Smooth muscle cell of the brain vasculature (primary cell): ENCODE measurements at places on chromosomes 11 and 22.

GRCh38 chr11:119650251-119650650 lies 78.7 kb downstream of the NECTIN1 start:
- DNase-seq: no peak

DNA sequence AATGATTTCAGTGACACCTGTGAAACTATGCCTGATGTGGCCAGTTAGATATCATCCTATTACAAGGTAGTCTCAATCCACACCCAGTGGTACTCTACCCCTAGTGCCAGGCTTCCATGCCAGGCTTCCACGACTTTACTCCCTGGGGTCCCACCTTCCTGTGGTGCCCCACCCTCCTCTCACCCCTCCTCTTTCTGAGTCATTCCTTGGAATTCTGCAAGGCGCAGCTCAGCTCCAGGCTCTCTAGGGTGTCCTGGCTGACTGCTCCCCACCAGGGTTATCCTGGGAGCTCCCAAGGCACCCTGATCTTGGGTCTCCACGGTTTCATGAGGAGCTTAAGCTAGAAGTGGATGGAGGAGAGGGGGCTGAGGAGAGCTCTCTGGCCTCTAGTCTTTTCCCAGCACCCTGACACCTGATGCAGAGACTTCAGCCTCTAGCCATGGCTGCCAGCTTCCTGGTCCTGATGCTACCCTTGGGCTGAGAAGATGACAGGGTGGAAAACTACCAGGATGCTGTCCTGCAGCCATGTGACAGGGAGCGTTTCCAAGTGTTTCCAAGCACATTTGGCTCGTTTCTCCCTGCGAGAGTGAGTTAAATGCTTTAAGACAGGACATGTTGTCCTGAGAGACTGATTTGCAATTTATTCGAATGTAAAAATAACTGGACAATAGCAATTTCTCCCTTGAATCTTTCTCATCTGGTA lies 1461.2 kb downstream of the TBC1D22A start:
- no peak for DNase-seq

- DNase-seq: no peak
Measured at GRCh38 chr11:94106716-94107115, 21.9 kb upstream of the PANX1 start.

- no peak for DNase-seq
Measured at GRCh38 chr22:21791635-21792625, 56.3 kb upstream of the YPEL1 start.

- DNase-seq: no peak
Measured at GRCh38 chr11:118003456-118003855, 17.3 kb downstream of the IL10RA start.

GRCh38 chr11:120339394-120339890 lies 3.2 kb downstream of the ARHGEF12 start:
- DNase-seq: no peak

GRCh38 chr11:113375402-113375801 lies 12.2 kb upstream of the ANKK1 start:
- DNase-seq: no peak

GRCh38 chr11:130386056-130386455 lies 42.4 kb downstream of the ADAMTS8 start:
- no peak for DNase-seq

DNA sequence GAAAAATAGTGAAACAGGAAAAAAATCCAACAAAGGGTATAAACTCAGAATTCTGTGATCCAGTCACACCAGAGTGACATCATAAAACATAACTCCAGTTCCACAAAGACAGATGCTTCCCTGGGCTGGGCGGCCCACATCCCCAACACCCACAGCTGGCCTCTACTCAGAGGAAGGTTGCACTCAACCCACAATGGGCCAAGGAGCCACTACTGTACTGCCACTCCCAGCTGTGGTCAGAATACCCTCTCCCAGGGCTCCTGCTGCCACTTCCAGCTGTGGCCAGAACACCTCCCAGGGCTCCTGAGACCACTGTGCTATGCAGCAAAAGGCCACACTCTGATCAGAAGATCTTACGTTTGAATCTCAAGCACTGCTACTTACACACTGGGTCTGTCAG lies 18.3 kb downstream of the SMCO4 start:
- no peak for DNase-seq

DNA sequence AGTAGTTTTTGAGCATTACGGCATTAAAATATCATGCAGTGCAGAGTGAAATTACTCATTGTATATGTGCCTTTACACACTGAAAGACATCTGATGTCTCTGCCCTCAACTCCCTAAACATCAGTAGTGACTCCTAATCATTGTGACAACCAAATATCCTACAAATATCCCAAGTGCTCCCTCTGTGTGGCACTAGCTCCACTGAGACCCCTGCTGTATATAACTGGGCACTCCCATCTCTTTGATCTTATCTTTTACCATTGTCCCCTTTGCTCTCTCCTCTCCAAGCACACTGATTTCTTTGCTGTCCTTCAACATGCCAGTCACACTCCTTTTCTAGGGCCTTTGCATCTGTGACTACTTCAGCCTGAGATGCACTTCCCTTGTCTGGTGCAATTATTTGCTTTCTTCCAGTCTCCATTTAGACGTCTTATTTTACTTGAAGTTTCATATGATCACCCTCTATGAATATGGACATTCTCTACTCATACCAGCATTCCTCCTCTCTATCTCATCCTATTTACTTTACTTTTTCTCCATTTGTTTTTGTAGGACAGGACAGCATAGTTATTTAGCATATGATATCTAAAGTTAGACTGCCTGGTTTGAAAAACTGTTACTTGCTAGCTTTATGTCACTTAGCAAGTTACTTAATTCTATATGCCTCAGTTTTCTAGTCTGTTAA lies 2.4 kb downstream of the SLC5A12 start:
- DNase-seq: no peak

DNA sequence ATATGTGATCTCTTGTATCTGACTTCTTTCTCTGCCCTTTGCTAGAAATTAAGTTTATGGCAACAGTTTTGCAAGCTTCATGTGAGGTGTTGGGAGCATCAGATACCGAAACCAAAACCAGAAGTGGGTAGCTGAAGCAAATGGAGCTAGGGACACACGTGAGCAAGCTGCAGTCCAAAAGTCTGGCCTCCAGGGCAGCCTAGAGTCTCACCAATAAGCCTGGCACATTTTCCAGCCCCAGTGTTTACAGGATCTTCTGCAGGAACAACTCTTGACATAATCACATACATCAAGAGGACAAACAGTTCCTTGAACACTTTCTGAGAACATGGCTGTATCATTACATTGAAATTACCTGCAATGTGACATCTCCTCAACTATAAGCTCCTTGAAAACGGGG lies 114.1 kb downstream of the LARGE1 start:
- DNase-seq: no peak

DNA sequence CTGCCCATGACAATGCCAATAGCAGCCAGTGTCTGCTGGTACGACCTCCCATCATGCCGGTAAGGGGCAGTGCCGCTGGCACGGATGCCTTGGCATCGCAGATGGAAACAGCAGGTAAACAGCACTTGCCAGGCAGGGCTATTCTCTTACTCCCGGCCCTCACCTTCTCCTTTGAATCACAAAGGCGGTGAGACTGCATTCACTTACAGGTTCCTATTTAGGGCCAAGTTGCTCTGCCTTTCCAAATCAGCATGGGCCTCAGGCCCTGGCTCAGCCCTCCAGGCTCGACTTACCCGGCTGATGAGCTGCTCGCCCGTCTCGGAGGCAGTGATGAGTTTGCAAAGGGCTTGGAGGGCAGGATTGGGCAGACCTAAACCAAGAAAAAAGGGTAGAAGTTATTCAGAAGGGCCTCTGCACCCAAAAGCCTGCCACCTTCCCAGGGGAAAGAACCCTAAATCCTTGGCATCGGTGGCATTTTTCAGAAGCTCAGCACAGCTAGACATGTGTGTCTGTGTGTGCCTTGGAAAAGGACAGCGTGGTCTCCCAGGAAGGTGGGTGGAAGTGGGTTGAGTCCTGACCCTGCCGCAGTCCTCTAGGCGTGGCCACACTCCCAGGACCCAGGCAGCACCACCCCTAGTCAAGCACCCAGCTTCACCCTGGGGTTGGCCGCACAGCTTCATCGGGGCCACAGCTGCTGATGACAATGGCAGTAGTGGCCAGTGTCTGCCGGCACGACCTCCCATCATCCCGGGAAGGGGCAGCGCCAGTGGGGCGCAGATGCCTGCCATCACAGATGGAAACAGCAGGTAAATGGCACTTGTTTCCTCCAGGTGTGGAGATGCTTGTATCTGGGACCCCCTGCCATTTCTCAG lies 73.5 kb upstream of the PITPNB start:
- DNase-seq: no peak

DNA sequence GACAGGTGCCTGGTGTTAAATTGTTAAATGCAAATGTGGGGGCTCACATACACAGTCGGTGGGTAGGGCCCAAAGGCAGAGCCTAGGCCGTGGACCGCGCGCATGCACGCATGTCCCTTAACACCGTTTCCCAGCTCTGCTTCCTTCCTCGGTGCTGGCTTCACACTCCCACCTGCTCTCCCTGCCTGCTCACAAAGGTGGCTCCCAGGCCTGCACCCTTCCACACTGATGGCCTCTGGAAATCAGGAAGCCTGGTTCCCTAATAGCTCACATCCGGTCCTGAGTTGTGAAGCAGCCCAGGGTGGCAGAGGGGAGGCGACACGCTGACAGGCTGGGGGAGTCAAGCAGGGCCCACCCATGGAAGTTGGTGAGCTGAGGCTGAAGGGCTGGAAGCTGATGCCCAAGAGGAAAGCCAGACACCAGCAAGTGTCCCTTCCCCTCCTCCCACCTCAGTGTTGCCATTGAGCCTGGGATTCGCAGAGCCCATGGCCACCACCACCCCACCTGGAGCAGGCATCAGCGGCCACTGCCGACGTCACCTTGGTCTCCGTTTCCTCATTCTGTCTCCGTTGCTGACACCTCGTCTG lies 13.7 kb upstream of the CTTN start:
- no peak for DNase-seq

DNA sequence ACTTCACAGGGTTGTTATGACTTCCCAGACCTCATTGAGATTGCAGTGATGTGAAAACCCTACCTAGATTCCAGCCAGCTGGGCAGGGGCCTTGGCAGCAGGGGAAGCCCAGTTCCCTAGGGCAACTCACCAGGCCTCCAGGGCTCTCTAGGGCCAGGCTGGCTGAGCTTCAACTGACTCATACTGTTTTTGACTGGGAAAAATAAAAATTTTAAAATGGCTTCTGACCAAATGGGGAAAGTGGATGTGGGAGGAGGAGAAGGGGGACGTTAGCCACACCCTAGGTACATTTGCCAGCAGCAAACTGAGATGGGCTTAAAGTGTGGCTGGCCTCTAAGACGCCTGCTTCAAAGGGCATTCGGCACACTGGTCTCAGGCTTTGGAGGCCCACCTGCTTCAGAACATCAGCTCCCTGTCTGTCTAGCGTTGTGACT lies 39.0 kb downstream of the BMAL1 start:
- no peak for DNase-seq

- no peak for DNase-seq
Measured at GRCh38 chr11:720642-721246, 14.7 kb downstream of the EPS8L2 start.

DNA sequence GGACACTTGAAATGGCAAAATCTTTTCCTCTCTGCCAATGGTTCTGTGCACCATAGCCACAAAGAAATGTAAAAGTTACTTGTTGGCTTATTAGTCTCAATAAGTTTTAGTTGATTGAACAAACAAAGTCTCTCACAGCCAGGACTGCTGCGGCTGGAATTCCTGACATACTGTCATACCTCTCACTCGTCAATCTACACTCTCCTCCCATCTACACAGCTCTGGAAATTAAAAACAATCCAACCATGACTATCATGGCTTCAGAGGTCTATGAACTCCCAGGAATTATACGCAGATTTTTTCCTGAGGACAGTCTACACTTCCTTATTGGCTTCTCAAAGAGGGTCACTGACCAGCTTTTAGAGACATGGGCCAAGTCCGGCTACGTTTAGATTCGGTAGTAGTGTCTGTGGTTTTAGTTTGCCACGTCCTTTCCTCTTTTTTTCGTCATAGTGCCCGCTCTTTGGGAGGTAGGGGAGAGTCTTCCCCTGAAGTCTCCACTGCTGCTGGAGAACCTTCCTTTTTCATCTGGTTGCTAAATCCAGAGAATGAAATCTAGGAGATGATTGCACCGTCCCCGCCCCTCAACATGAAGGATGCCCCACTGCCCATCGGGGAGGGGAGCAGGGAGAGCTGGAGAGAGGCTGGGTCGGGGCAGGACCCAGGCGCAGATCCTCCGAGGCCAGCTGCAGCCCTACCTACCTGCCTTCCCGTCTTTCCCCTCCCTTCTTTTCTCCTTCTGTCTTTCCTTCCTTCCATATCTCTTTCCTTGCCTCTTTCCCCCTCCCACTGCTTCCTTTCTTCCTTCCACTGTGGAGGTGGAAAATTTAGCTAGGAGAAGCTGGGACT lies 1.0 kb upstream of the PLEKHB1 start:
- no peak for DNase-seq

- no peak for DNase-seq
Measured at GRCh38 chr11:12174128-12174476, 63.7 kb downstream of the MICAL2 start.

- no peak for DNase-seq
Measured at GRCh38 chr11:131580476-131580875, 210.1 kb downstream of the NTM start.

DNA sequence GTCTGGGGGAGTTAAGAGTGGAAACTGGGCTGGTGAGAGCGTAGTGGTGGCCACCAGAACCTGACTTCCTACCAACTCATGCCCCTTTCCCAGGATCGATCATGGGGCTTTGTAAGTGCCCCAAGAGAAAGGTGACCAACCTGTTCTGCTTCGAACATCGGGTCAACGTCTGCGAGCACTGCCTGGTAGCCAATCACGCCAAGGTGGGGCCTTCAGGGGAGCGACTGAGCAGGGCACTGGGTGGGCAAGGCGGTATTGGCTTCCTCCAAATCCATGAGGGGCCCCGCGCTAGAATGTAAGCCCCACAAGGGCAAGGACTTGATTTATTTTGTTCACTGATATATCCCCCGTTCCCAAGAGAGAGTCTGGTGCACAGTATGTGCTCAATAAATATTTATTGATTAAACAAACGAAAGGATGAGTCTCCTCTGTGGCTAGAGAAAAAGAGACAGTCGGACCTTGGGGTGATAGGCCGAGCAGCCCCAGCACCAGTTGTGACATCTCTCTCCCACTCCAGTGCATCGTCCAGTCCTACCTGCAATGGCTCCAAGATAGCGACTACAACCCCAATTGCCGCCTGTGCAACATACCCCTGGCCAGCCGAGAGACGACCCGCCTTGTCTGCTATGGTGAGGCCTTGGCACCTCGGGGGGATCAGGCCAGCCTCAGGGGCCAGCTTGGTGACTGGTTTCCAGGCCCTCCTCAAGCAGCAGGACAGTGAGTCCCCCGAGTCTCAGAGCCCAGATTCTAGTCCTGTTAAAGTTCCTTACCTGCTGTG lies 765 bp downstream of the ZFPL1 start:
- no peak for DNase-seq

- no peak for DNase-seq
Measured at GRCh38 chr11:70521475-70522308, 123.4 kb downstream of the CTTN start.
